Stimulated activated naive B cell treated with anti-CD40 and anti-IgM and Interleukin-4, amounts not matched to agents 10 μg/mL and 1 μg/mL and 100 μg/mL, for 72 hours (primary cell): ENCODE measurements at places on chromosomes 3 and 15.
A peak's percentile ranks its signal among the peaks of the same experiment; 100 is the strongest.

DNA sequence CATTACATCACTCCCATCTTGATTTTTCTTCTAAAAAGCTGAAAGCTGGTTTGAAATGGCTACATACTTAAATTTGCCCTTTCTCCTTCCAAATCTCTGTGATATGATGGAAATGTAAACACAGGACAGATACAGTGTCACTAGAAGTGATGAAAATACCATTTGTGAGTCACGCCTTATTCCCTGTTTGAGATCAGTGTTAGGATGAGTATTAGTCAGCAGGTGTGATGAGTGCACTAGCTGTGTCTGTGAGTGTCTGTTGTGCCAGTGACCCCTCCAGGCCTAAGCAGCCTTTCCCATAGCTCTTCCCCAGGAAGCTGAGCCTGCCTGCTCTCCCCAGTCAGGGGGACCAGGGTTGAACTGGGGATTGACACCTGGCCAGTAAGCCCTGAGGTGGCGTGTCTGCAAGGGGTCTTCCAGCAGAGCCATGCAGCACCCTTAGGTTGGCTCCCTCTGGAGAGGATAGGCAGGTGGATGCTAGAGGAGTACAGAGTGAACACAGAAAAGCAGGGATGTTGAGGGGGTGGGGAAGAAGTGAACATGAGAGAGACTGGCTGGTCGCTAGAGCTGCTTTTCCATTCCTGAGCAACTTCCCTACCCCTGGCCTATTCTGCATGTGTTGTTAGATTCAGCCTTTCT lies 92.0 kb downstream of the PDE8A start:
- no peak for DNase-seq
- peaks cover 5% of the 10 kb centered on the region for H3K4me1 ChIP-seq
- H3K4me3 ChIP-seq = no peak overlapping the region
- no peak overlapping the region for H3K27ac ChIP-seq
- H3K36me3 ChIP-seq = peaks cover 57% of the 10 kb centered on the region

DNA sequence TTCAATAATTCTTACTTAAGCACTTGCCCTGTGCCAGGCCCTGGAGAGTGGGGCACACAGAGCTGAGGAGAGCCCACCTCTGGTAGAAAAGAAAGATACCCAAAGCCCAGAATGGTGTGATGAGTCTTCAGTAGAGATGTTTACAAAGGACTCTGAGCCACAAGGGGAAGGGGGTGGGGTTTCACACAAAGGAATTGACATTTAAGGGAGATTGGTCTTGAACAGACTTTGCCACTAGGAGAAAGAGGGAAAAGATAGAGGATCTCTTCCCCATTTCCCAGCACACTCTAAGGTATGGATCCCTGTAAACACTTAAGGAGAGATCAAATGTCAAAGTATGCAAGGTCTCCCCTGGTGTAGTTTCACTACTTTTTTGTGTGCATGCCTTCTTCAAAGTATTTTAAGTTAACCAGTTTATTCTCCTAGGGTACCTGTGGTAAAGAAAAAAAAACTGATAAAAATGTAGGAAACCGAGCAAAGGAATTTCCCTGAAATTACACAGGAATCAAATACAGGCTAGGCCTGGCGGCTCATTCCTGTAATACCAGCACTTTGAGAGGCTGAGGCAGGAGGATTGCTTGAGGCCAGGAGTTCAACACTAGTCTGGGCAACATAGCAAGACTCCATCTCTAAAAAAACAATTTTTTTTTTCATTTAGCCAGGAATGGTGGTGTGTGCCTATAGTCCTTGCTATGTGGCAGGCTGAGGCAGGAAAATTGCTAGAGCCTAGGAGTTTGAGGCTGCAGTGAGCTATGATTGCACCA lies 117.6 kb upstream of the SKOR1 start:
- H3K27ac ChIP-seq = no peak overlapping the region
- no peak overlapping the region for H3K4me3 ChIP-seq

DNA sequence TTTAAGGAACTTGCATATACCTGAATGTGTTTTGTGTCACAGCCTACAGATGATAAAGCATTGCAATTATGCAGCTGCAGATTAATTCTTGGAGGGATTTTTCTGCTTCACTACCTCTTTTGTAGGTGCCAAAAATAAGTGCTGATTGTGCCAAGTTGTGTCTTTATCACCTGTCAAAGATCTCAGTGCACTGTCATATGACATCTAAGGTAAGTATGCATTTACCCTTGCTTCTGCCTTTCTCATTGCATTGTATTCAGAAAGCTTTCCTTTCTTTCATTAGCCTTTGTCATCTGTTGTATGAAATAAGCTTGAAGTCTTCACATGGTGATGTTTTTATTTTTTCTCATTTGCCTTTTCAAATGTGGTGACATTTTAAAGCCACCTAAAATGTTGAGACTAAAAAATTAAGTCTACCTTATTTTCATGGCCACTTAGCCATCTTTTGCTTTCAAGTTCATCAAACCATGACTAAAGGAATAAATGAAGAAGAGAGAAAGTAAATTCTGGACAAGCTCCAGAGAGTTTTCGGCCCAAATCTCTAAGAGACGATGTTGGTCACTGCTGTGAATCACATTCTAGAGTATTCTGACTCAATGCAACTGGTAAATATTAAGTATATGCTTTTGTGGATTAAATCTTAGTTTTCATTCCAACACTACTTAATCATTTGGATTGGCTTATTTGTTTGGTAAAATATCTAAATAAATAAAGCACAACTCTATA lies 381.8 kb upstream of the EPHA3 start:
- H3K27me3 ChIP-seq = no peaks in the 10 kb centered on the region
- no peaks in the 10 kb centered on the region for H3K4me1 ChIP-seq
- H3K4me3 ChIP-seq = no peak overlapping the region
- DNase-seq = no peak

DNA sequence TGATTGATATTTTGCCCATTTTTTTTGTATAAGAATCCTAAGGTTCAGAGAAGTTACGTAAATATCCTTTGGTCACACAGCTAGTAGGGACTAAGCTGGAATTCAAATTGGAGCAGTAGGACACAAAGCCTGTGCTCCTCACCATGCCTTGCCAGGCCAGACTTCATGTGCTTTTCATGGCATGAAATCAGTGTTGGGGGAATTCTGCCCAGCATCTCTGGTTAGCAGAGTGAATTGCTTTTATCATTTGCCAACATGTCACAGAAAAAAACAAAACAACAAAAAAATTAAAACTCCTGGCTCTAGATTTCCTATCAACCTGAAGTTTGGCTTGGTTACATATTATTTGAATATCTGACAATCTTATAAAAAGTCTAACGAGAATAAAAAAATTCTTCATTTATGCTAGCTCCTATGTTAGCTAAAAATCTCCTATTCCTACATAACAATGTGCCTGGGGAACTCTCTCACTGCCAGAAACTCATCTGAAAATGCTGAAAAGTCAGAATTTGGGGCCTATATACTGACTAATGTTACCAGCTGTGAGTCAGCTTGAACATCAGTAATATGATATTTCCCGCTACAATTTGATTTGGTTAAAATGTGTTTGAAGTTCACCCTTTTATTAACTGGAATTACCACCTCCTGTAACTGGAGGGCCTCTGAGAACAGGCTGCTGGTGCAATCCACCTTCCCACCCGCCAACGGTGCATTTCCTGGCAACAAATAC lies 141.7 kb downstream of the TIGIT start:
- H3K4me1 ChIP-seq = peaks cover 20% of the 10 kb centered on the region
- H3K27ac ChIP-seq = no peak overlapping the region
- no peak for DNase-seq
- no peak overlapping the region for H3K4me3 ChIP-seq
- H3K36me3 ChIP-seq = peaks cover 3% of the 10 kb centered on the region
- H3K27me3 ChIP-seq = no peaks in the 10 kb centered on the region

- no peak for DNase-seq
- no peak overlapping the region for H3K4me3 ChIP-seq
- H3K27me3 ChIP-seq = no peaks in the 10 kb centered on the region
- H3K4me1 ChIP-seq = no peaks in the 10 kb centered on the region
- no peak overlapping the region for H3K27ac ChIP-seq
- H3K36me3 ChIP-seq = no peaks in the 10 kb centered on the region
Measured at GRCh38 chr3:56123487-56123886, 344.8 kb downstream of the ERC2 start.

DNA sequence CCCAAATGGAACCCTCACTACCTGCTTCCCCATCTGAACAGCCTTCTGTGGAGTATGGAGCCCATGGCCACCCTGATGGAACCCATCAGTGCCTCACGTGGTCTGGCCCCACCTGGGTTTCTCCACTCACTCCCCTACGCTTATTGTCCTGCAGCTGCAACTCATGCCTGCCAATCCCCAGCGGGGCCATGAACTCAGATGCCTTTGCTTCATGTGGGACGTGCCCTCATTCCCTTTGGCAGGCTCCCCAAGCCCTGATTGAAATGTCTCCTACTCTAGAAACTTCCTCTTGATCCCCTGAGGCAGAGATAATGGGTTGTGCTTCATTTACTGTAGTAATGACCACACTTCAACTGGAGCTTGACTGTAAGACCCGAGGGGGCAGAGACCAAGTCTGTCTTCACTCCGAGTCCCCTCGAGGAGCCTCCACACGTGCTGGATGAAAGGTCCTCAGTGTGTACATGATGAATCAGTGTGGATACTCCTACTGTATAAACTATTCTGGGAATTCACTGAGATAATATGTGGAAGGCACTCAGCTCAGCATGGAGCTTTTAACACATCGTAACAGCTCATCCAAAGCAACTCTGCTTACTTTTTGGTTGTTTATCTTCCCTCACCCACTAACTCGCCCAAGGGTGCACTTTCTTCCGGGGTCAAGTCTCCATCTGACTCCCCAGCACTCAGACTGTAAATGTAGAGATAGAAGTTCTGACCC lies 232.8 kb upstream of the BHLHE40 start:
- DNase-seq = no peak
- H3K27ac ChIP-seq = peak overlapping the region; percentile 60
- peaks cover 51% of the 10 kb centered on the region for H3K4me1 ChIP-seq
- no peak overlapping the region for H3K4me3 ChIP-seq
- H3K27me3 ChIP-seq = no peaks in the 10 kb centered on the region

- H3K27me3 ChIP-seq = no peaks in the 10 kb centered on the region
- H3K4me3 ChIP-seq = peak overlapping the region; percentile 34
- peaks cover 11% of the 10 kb centered on the region for H3K36me3 ChIP-seq
Measured at GRCh38 chr3:108603691-108604090, 14.2 kb downstream of the DZIP3 start.

- no peak for DNase-seq
- H3K36me3 ChIP-seq = no peaks in the 10 kb centered on the region
- no peaks in the 10 kb centered on the region for H3K4me1 ChIP-seq
- no peak overlapping the region for H3K4me3 ChIP-seq
- no peak overlapping the region for H3K27ac ChIP-seq
Measured at GRCh38 chr15:58178668-58179067, 40.5 kb downstream of the AQP9 start.

DNA sequence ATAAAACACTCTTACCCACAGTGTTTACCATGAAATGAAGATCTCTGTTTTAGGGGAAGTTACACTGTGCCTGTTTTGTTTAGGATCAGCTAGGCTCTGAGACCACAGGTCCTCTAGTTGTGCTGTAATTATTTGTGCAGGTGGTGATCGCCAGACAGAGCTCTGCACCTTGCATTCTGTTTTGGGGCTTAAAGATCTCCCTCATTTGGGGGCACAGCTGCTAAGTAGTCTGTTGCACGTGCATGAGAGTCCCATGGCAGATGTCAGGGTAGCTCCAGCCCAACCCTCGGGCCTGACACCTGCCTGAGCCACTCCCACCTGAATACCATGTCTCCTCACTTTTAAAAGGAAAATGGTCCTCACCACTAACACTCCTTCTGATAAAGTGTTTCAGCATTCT lies 12.4 kb downstream of the C3orf20 start:
- no peak overlapping the region for H3K4me3 ChIP-seq
- no peak overlapping the region for H3K27ac ChIP-seq
- H3K27me3 ChIP-seq = no peaks in the 10 kb centered on the region
- no peak for DNase-seq
- peaks cover 15% of the 10 kb centered on the region for H3K36me3 ChIP-seq

DNA sequence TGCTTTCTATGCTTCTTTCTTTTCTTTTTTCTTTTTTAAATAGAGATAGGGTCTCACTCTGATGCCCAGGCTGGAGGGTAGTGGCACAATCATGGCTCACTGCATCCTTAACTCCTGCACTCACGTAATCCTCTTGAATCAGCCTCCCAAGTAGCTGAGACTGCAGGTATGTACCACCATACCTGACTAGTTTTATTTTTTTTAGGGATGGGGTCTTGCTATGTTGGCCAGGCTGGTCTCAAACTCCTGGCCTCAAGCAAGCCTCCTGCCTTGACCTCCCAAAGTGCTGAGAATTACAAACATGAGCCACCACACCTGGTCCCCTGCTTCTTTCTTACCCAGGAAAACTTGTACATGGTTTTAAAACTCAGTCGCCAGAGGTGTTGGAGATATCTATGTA lies 24.2 kb upstream of the HDC start:
- H3K27ac ChIP-seq = peak overlapping the region; percentile 37
- H3K4me3 ChIP-seq = no peak overlapping the region
- no peaks in the 10 kb centered on the region for H3K27me3 ChIP-seq
- peaks cover under 1% of the 10 kb centered on the region for H3K4me1 ChIP-seq

DNA sequence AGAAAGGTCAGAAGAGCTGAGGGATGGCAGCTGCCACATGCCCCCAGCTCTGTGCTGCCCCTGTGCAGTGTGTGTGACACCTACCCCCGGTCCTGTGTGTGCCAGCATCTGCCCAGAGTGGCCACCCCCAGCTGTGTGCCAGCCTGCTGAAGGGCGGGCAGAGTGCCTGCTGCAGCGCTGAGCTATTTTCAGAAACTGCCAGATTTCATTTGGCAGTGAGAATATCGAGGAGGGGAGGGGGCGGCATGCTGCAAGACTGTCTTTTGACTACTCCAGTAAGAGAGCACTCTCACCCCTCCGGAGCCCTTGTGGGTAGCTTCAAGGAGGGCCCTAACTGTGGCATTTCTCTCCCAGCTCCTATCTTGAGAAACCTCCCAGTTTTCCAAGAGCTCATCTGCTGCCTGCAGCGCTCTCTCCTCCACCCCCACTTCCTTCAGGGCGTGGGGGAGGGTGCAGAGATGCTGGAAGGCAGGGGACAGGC lies 25.2 kb upstream of the DOCK3 start:
- H3K36me3 ChIP-seq = peaks cover 24% of the 10 kb centered on the region
- H3K4me3 ChIP-seq = no peak overlapping the region
- peak overlapping the region; percentile 49 for H3K27ac ChIP-seq
- H3K4me1 ChIP-seq = no peaks in the 10 kb centered on the region
- DNase-seq = no peak
- no peaks in the 10 kb centered on the region for H3K27me3 ChIP-seq

GRCh38 chr3:11517601-11518000 lies 126.1 kb downstream of the VGLL4 start:
- no peak overlapping the region for H3K27ac ChIP-seq
- H3K4me1 ChIP-seq = no peaks in the 10 kb centered on the region
- H3K36me3 ChIP-seq = peaks cover 16% of the 10 kb centered on the region
- H3K4me3 ChIP-seq = no peak overlapping the region
- DNase-seq = no peak
- H3K27me3 ChIP-seq = no peaks in the 10 kb centered on the region

GRCh38 chr3:121064121-121064520 lies 156.1 kb downstream of the STXBP5L start:
- no peak overlapping the region for H3K27ac ChIP-seq
- no peaks in the 10 kb centered on the region for H3K36me3 ChIP-seq
- no peaks in the 10 kb centered on the region for H3K4me1 ChIP-seq
- no peak overlapping the region for H3K4me3 ChIP-seq
